OCI-M1 (cell line): ENCODE measurements at places on chromosomes 4 and X.

GRCh38 chr4:7788694-7789425, 150.8 kb downstream of the AFAP1 start:
- DNase-seq = no peak

GRCh38 chrX:39443240-39443639, 642.0 kb downstream of the MID1IP1 start:
- no peak for DNase-seq

DNA sequence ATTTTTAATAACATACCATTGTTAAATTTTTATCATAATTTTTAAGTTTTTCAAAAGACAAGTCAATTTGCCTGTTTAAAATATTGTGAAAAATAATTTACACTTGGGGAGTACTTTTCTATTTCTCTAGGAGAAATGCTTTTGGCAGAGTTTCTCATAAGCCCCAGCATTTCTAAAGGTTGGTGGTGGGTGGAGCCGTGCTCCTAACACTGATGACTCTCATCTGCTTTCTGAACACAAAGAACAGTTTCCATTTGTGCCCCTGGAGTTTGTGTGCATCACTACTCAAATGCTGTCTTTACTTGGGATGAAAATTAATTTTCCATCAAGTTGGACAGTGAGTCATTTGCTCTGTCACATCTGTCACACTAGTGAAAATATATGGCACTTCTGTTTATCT, 57.6 kb downstream of the TNIP2 start:
- DNase-seq = no peak

DNA sequence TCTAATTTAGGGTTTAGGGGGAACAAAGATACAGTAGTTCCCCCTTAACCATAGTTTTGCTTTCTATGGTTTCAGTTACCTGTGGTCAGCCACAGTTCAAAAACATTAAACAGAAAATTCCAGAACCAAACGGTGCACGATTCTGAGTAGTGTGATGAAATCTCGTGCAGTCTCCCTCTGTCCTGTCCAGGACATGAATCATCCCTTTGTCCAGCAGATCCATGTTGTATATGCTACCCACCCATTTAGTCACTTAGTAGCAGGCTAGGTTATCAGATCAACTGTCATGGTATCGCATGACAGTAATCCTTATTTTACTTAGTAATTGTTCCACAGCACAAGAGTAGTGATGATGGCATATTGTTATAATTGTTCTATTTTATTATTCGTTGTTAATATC, 556.1 kb downstream of the IL1RAPL1 start:
- DNase-seq = peak; percentile 14

- peak; percentile 37 for DNase-seq
Observed at GRCh38 chr4:15238720-15239119, 189.1 kb upstream of the C1QTNF7 start.

DNA sequence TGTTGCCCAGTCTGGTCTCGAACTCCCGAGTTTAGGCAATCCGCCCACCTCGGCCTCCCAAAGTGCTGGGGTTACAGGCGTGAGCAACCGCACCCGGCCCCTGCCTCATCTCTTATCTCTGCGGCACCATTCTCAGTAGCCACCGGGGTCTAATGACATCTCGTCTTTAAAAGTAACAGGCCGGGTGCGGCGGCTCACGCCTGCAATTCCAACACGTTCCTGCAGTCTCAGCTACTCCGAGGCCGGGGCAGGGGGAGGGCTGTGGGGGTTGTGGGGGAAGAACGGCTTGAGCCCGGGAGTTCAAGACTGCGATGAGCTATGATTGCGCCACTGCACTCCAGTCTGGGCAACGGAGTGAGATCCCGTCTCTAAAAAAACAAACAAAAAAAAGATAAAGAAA, 28.8 kb downstream of the ING2 start:
- DNase-seq = no peak

- DNase-seq = peak; percentile 2
Observed at GRCh38 chrX:44011506-44011905, 38.3 kb upstream of the NDP start.

GRCh38 chr4:147019091-147019490, 73.4 kb upstream of the TTC29 start:
- peak; percentile 85 for DNase-seq

DNA sequence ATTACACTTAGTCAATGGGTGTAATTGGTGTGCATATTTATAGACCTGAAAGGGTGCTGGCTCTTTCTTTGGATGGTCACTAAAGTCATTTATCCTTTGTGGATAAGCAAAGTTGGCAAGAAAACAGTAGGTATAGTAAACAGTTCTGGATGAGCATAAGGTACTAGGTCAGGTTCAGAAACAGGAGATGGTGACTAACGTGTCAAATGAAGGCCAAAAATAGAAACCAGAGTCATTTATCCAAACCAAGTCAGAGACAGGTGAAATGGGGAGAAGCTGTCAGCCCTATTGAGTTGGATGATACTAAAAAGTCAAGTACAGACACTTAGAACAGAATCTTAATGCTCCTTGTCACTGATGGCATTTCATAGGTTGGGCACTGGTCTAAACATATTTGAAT, 313.1 kb downstream of the KLHL13 start:
- DNase-seq = no peak

DNA sequence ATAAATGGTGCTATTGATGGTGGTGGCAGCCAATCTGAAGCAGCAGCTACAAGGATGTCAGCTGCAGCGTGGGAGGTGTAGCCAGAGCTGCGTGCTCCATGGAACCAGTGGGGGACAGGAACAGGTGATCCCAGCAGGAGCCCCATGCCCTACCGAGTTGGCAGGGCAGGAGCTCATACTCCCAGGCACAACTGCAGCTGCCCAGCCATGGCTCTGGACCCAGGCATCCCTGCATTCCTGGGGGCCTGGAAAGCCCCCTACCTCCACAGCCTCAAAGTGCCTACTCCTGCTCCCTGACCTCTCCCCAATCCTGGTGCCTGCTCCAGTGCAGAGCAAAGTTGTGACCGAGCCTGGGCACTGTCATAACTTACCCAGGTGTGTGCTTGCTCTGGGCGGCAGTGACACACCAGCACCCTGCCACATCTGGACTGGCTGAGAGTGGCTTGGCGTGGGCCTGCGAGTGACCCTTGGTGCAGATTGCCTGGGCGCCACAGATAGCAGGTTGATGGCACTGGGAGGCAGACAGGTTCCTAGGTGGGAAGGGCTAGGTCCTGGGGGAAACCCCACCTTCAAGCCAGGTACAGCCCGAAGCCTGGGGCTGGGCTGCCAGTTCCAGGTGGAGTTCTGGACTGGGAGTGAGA, 101.1 kb downstream of the DCAF12L2 start:
- DNase-seq = peak; percentile 7

GRCh38 chrX:72020204-72020603, 109.6 kb downstream of the NHSL2 start:
- DNase-seq = no peak

- no peak for DNase-seq
Observed at GRCh38 chr4:153938994-153939393, 150.1 kb upstream of the SFRP2 start.

DNA sequence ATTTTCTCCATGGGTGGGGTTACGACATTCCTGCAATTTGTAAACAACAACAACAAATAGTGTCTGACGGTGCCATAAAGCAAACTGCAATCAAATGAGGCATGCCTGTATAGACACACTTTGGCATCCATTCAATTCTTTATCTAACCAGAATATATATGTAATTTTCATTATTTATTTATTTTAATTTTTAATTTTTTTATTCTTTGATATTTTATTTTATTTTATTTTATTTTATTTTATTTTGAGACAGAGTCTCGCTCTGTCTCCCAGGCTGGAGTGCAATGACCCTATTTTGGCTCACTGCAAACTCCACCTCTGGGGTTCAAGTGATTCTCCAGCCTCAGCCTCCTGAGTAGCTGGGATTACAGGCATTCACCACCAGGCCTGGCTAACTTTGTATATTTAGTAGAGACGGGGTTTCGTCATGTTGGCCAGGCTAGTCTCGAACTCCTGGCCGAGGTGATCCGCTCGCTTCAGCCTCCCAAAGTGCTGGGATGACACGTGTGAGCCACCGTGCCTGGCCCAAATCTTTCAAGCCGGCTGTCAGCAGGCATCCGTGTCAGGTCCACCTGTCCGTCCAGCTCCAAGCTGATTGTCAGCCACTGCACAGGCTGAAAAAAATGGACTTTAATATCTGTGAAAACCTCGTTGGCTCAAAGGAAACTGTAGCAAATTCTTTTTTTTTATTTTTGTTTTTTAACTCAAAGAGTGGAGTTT, 200.8 kb downstream of the ASMT start:
- DNase-seq = no peak

DNA sequence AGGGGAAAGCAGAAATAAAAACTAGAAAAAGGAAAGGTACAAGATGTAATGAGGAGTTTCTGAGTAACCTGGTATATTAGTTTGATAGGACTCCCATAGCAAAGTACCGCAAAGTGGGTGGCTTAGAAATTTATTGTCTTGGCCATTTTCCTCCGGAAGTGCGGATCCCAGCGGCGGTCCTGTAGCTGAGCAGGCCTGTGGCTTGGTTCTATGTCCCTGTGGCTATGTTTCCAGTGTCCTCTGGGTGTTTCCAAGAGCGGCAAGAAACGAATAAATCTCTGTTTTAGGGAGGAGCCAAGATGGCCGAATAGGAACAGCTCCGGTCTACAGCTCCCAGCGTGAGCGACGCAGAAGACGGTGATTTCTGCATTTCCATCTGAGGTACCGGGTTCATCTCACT, 44.0 kb upstream of the LDB2 start:
- DNase-seq = no peak

DNA sequence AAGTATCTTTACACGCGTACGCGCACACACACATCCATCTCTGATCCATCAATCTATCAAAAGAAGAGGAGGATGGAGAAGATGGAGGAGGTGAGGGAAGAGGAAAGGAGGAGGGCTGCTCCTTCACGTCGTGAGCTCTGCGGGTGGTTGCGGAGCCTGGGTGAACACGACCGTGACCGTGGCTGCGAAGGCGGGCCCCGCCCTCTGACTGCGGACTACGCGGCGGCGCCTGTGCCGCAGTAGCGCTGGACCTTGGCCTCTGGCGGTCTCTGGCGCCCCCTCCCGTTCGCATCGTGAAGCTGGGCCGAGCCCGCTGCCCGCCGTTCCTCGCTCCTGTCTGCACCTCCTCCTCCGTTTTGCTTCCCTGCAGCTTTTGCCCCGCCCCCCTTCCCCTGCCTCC, 37.7 kb upstream of the ARAF start:
- DNase-seq = peak; percentile 86

- DNase-seq = no peak
Observed at GRCh38 chr4:184668096-184668495, 18.6 kb downstream of the PRIMPOL start.

GRCh38 chr4:28744066-28744465, 1883.4 kb downstream of the STIM2 start:
- DNase-seq = no peak

- DNase-seq = no peak
Observed at GRCh38 chr4:4849106-4849505, 10.4 kb upstream of the MSX1 start.

DNA sequence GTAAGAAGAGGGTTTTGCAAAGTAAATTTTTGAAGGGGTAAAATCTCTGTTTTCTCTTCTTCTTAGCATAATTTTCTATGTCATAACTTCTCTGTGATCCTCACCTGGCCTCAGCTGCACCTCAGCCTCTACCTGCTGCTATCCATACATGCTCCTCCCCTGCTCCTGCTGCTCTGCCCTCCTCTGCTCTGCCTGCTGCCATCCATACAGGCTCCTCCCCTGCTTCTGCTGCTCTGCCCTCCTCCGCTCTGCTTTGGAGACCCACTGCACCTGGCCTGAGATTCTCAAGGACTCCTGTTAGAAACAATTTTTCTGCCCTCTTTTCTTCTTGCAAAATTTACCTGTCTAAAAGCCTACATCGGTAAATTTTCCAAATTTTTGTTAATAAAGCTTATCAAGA, 388.6 kb upstream of the PITX2 start:
- no peak for DNase-seq

GRCh38 chr4:40157436-40157835, 39.4 kb upstream of the RHOH start:
- no peak for DNase-seq

GRCh38 chrX:55801811-55802210, 84.3 kb downstream of the RRAGB start:
- DNase-seq = peak; percentile 12

DNA sequence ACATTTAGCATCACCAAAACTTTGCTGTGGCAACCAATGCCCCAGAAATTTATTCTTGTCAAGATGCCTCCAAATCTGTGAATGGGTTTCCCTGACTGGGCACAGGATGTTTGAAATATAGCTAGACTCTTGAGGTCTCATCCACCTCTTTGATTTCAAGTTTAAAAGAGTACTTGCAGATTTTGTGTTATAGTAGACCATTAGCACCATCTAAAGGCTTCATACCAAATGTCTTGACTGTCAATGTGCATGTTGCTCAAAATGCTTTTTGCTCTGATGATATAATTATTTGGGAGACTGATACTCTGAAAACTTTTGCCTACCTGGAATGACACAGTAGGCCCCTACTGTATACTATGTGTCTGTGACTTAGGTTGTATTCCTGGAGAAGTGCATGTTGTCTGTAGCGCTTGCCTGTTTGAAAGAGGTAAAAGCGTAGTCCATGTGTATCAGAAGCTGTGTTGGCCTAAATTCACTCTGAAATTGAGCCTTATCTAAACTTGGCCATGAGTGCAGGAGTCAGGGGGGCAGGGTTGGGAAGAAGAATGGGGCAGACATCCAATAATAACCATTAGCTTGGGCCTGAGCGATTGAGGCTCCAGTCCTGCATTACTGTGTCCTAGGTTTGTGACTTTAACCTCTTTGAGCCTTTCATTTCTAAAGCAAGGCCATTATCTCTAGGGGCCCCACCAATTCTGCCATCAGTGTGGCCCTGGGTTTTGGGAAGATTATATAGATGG, 33.8 kb downstream of the NDP start:
- no peak for DNase-seq

GRCh38 chr4:1367936-1368289, 20.9 kb downstream of the UVSSA start:
- no peak for DNase-seq

GRCh38 chr4:76178296-76178695, 30.1 kb upstream of the NUP54 start:
- no peak for DNase-seq

DNA sequence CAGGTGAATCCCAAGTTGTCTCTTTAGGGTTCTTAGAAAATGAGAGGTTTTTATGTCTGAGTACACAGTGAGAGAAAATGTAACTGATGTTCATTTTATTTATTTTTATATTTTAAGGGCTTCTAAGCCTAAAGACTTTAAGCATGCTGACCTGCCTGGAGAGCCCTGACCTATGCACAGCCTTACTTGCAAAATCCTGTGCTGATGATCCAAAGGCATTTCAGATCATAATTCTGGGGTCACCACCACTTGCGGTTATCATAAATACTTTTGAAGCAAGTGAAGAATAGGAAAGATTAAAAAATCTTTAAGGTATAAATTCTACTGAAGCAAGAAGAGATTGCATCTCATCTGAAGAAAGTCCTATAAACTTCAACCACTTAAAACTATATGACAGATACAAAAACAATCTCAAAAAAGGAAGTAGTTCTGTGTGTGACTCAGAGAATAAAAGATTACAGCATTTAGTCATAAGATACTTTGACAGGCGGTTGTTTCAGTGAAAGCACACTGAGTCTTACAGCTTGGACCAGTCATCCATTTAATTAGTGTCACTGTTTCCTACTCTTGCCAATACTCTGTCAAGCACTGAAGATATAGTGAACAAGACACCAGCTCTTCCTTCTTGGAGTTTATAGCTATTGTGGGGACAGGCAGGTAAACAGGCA, 245.2 kb upstream of the DIPK2B start:
- DNase-seq = peak; percentile 52

GRCh38 chr4:119314356-119314755, 7.6 kb downstream of the FABP2 start:
- DNase-seq = peak; percentile 71
